CD4-positive, CD25-positive, alpha-beta regulatory T cell (primary cell): ENCODE measurements at places on chromosomes 3 and 15.

DNA sequence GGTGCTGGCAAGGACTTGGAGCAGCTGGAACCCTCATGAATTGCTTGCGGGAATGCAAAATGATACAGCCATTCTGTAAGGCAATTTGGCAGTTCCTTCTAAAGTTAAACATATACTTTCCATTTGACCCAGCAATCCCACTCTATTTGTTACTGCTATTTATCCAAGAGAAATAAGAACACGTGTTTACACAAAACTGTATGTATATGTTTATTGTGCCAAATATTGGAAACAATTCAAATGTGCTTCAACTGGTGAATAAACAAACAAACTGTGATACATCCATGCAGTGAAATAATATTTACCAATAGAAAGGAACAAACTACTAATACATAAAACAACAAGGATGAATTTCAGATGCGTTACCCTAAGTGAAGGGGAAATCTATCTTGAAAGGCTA, 60.0 kb upstream of the NTRK3 start:
- DNase-seq: no peak

DNA sequence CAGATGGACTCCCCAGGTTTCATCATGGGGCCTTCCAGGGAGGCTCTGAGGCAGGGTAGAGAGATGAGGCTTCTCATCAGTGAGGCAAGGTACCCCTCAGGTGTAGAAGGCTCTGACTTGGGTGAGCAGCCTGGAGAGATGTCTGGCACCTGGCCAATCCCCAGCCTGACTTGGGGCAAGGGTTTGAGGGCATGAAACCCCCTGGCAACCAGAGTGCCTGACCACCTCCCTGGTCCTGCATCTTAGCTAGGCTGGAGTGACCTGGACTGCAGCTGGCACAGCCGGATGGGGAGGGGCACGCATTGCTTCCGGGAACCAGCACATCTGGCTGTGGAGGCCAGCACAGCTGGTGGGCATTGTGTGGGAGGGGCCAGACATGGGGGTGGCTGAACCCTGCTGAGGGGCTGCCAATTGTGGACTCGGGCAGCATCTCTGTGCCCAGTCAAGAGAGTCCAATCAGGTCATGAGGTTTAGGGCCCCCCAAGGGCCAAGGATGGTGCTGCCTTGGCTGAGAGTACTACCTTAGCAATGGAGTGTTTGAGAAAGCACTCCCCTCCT, 1.9 kb downstream of the ZBTB47 start:
- DNase-seq: no peak

GRCh38 chr3:184781801-184782200, 30.2 kb upstream of the VPS8 start:
- DNase-seq: no peak

DNA sequence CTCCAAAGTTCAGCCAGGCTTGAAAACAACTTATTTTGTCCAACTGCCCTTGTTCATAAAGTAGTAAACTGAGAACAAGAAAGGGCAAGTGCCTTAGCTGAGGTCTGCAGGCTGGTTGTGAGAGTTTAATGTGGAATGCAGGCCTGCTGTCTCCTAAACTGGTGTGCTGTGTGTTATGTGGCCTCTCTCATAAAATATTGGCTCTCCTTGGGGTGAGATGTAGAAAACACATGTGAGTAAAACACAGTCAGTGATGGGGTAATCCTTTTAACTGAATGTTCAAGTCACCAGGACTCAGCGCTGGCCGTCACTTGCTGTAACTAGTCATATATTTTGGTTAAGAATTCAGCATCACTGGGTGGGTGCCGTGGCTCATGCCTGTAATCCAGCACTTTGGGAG, 7.1 kb upstream of the ST6GAL1 start:
- no peak for DNase-seq

DNA sequence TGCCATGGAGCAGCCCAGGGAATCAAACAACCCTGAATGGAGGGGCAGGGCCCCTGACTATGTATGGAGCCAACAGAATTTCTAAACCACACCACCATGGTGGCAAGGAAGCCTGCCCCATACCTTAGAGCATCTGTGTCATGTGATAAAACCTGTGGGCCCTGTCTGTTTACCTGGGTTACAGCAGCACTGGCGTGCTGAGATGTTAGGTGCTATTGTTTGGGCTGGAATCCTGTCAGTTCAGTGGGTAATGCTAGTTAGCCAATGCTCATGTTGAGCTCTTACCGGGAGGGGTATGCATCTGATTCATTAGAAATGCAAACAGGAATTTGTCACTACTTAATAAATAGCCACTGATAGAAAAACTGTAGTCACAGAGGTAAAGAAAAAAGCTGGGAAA, 63.5 kb upstream of the ETV5 start:
- no peak for DNase-seq

GRCh38 chr3:5332270-5332956, 144.9 kb downstream of the EDEM1 start:
- DNase-seq: no peak

GRCh38 chr3:182524711-182525401, 268.4 kb upstream of the ATP11B start:
- no peak for DNase-seq

GRCh38 chr15:89824607-89824867, 9.9 kb upstream of the ANPEP start:
- DNase-seq: no peak

DNA sequence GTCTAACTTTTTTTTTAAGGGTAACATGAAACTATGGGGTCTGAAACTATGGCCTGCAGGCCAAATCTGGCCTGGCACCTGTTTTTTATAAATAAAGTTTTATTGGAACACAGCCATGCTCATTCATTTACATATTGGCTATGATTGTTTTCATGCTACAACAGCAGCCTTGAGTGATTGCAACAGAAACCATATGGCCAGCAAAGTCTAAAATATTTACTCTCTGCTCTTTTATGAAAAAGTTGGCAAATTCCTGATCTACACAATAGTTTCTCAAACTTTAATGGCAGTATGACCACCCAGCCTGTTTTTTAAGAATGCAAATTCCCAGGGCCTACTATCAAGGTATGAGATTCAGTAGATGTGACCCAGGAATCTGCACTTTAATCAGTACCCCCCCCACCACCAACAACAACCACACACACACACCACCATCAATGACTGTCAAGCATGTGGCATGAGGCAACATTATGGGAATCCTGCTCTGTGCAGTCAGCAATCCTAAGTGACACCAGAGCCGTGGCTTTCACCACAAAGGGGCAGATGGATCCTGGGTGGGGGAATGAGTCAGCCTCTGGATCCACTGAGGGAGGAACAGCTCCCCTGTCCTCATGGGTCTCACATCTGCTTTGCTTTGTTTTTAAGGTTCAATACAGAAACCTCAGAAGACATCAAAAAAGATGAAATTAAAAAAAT, 142.8 kb downstream of the NTRK3 start:
- DNase-seq: no peak

- no peak for DNase-seq
Observed at GRCh38 chr15:41254560-41254959, 23.5 kb downstream of the CHP1 start.
